CD4-positive, alpha-beta T cell treated with Interleukin-17A for 4 hours (primary cell): ENCODE measurements at places on chromosomes 5 and 9.

GRCh38 chr5:162189719-162190118 lies 122.1 kb downstream of the GABRG2 start:
- DNase-seq = no peak

GRCh38 chr9:122216798-122217418 lies 11.8 kb downstream of the LHX6 start:
- DNase-seq = no peak

- DNase-seq = no peak
These were observed 2.8 kb upstream of the UBAP1 start for GRCh38 chr9:34176089-34176488.

DNA sequence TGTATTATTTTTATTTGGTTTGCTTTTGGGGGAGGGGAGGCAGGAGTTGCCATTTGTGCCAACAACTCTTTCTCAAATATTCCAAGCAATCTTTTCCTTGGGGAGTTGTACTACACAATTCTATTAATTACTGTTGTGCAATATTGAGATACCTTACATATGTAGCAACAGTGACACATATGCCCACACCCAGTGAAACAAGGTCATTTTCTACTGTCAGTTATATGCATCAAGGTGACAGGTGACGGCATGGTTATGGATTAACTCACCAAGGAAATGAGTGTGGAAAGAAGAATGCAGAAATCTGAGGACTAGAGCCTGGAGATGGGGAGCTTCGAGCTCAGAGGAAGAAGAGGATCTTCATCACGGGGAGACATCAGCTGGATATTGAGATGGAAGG lies 17.9 kb upstream of the MSMP start:
- DNase-seq = no peak

DNA sequence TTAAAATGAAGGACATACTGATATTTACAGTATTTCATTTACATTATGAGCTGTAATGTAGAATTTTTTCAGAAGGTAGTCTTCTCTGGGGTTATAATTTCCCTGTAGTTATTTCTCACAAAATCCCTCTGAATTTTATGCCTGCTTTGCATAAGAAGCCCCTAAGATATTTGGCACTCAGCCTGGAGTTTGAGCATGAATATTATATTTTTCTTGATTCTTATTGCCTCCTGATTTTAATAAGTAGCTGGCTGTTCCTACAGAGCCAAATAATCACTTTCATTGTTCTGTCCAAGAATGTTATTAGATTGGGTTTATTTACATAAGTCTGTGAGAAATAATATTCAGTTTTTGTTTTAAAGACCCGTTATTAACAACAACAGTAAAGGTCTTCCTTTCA lies 195.0 kb downstream of the FER start:
- no peak for DNase-seq

- DNase-seq = no peak
These were observed 45.4 kb downstream of the ENTREP1 start for GRCh38 chr9:69370430-69370829.
